ENCODE measurements at places on chromosomes 7 and 10. TPM values are rescaled to one million over a fixed set of nuclear protein-coding genes. Genes with fewer than 3 reads are reported as not detected.

Gene HMX2
- total RNA-seq: not detected

DNA sequence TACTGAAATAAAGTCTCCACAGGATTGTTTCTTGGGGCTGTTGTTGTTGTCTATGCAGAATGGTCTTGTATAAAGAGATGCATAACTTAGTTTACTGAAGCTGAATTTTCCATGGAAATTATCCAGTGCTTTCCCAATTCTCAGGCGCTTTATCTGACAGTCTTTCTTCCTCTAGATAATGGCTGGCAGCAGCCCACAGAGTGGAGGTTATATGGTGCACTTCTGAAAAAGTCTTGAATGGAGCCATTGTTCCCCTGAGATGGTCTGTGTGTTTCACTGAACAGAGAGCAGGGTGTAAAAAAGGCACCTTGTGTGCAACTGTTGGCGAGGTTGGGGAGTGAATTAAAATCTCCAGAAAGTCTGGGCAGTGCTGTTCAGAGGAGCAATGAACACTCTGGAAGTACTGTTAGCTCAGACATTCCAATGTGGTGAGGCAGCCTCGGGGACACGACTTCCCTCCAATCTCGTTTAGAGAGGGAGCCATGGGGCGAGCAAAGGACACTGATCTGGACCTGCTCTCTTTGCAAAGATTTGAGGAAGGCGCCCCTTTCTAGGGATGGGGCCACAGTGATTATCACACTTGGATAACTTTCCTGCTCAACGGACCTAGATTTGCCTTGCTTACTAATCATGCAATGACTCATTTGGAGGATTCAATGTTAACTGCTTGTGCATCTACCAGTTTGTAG is 2.0 kb upstream of the PLCE1 start:
- peak; percentile 36 for DNase-seq

Gene AP5Z1
- total RNA-seq: 12.9 TPM

GRCh38 chr7:25260862-25261494 is 32.7 kb upstream of the NPVF start:
- no peak for DNase-seq

GRCh38 chr7:80967071-80967916 is 48.4 kb upstream of the SEMA3C start:
- no peak for DNase-seq

Gene MKI67
- total RNA-seq: 0.88 TPM

GRCh38 chr7:69778138-69778537 is 179.9 kb downstream of the AUTS2 start:
- DNase-seq: no peak

Data from uterus (tissue), 4 donors.